ENCODE measurements at places on chromosomes 4 and X.

GRCh38 chrX:153863251-153863991 is 22.6 kb downstream of the L1CAM start:
- no peak for DNase-seq

DNA sequence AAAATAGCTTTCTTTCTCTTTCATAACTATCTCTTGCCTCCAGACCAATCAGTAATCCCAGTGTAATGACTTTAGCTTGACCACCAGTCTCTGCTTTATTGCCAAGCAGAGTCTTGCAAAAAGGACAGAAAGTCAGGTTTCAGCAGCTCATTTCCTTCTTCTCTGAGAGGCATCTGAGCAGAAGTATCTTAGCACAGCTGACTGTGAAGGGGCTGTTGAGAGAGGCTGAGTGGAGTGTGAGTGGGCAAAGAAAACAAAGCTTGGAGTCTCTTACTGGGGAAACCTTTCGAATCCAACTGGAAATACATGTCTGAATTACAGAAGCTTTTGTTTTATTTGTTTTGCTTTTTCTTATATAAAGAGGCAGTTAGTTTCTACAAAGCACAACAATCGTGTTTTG is 170.3 kb upstream of the IGFBP7 start:
- no peak for DNase-seq

- no peak for DNase-seq
Observed at GRCh38 chr4:129455482-129455881, 359.5 kb downstream of the C4orf33 start.

GRCh38 chr4:76219299-76220055 is 5.9 kb upstream of the SCARB2 start:
- no peak for DNase-seq

DNA sequence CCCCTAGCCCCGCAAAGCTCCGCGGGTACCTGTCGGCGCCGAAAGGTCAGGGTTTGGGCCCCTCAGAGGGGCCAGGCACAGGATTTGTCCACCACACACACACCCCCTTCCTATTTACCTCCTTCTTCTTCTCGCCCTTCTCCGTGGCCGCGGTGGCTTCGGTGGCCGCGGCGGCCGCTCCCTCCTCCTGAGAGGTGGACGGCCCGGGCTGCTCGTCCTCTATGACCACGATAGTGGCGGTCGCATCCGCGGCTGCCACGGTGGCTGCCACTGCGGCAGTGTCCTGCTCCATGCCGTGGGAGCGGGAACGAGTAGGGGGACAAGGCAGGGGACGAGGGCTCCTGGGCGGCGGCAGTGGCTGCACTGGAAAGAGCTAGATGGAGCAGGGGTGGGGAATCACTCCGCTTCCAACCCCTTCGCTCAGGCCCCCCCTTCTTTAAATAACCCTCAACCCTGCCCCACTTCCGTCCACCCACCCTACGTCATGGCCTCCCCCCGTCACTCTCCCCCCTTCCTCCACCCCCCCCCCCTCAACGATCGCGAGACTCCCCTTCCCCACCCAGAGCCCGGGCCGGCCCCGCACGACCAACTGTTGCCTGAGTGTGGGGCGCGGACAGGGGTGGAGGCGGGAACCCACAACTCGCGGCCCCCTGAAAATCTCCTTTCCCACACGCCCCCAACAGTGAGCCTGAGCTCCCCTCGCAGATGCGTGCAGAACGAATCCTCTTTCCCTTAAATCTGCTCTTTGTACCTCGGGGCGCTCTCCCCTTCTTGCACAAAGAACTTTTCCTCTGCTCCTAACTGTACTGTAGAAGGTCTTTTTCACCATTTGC is at the start of gene SMARCA1:
Gene SMARCA1, minus strand, starts transcription at position 412 of the 833 bp plus-strand sequence. Its CDS starts 120 bp downstream, at position 292.
- peak; percentile 4 for DNase-seq
